Occipital lobe (tissue), 3 donors: ENCODE measurements at places on chromosomes 16 and 17. TPM values are rescaled to one million over a fixed set of nuclear protein-coding genes. Genes with fewer than 3 reads are reported as not detected.

FLYWCH1 gene
- 20.7 TPM for total RNA-seq

GRCh38 chr17:9298776-9299295 is 276.8 kb downstream of the STX8 start:
- no peak for DNase-seq

- DNase-seq: no peak
Measured at GRCh38 chr17:51947160-51947735, 211.3 kb downstream of the CA10 start.

- no peak for DNase-seq
Measured at GRCh38 chr16:25988084-25988483, 296.3 kb downstream of the HS3ST4 start.

KRT36 gene
- not detected for total RNA-seq

GRCh38 chr17:3692346-3692745 is 3.6 kb downstream of the P2RX5 start:
- DNase-seq: no peak

GRCh38 chr17:56499799-56500388 is 93.6 kb upstream of the NOG start:
- DNase-seq: no peak

- peak; percentile 81 for DNase-seq
Measured at GRCh38 chr17:1577182-1577581, 14.6 kb upstream of the PITPNA start.

PRSS21 gene
- not detected for total RNA-seq

DNA sequence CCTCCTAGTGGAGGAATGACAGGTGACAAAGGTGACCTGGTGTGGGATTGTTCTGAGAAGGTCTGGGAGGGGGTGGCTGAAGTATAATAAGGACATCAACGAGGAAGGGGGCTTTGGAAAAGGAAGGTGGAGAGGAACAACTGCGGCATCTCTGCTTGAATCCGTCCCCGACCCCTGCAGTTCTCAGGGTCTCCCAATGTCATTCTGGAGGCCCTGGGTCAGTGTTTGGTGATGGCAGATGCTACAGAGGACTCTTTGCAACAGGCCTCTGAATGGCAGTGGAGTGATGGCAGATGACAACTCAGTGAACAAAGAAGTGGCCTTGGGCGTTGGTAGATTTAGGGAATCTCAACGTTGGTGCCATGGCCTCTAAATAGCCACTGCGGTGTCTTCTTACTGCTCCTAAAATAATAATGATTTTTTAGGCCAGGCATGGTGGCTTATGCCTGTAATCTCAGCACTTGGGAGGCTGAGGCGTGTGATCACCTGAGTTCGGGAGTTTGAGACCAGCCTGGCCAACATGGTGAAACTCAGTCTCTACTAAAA is 1.3 kb downstream of the ENGASE start:
- DNase-seq: no peak

TNK1 gene
- total RNA-seq: 0.94 TPM

DNA sequence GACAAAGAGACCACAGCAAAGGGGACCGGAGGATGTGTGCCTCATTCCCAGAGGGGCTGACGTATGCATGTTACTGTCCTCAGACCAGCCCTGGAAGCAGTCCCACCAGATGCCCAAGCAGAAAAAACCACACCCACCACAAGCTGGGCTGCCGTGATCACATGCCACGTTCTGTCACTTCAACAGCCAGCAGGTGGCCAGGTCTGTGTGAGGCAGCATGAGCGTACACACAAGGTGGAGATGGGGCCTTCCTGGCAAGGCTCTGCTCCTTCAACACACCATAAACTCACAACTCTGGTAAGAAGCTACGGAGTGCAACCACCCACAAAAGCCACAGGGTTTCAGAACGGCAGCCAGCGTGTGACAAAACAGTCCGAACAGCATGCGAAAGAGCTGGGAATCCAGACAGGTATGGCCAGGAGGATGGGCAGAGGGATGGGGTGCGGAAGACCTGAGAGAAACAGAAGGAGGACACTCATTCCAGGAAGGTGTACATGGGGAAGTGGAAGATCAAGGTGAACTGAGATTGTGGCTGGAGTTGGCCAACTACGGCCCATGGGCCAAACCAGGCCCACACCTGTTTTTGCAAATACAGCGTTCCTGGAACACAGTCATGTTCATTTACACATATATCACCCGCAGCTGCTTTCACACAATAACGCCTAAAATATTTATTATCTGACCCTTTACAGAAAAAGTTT is 27.9 kb downstream of the MBTPS1 start:
- no peak for DNase-seq

GRAP gene
- 3.6 TPM for total RNA-seq

SULT1A3 gene
- total RNA-seq: 2.3 TPM

DNA sequence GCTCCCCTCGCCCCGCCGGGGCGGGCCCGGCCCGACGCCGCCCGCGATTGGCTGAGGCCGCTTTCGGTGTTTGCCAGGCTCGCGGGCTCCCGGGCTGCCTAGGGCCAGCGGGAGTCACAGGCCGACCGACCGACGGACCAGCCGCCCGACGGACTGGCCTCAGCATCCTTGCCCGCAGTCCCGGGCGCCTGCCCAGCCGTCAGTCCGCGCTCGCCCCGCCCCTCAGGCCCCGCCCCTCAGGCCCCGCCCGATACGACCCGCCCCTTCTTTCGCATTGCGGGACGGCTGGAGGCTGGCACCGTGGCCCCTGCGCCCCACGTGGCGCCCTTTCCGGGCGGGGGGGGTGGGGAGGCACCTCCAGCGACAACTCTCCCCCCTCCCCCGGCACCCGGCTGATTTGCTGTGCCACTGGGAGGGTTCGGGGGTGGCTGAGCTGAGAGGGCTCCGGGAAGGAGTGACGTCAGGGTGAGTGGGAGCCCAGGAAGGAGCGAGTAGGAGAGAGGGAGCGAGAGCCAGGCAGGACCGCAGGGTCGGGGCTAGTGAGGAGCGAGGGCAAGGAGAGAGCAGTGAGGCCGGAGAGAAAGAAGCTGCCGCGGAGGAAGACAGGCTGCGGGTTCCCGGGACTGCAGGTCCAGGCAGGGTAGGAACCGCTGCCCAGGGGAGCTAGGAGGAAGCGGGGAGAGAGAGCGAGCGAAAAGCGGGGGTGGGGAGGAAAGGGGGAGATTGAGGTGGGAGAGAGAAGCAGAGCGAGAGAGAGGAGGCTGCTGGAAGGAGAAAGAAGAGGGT is at the start of gene ASPHD1:
Gene ASPHD1 (plus strand): TSS at position 387 of the 786 bp plus-strand sequence. CDS start 484 bp downstream, outside the sequence.
- peak; percentile 94 for DNase-seq

DNA sequence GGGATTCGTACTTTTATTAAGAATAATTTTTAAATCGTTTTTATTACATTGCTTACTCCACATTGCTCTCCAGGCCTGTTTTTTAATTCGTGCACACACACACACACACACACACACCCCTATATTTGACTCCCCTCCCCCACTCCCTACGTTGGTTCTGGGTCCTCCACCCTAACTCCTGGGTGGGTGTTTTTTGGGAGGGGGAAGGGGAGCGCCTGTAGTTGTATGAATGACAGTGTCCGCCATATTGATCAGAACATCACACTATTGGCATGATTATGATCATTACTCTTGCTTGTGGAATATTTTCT is 1.3 kb downstream of the GNAO1 start:
- no peak for DNase-seq

DNA sequence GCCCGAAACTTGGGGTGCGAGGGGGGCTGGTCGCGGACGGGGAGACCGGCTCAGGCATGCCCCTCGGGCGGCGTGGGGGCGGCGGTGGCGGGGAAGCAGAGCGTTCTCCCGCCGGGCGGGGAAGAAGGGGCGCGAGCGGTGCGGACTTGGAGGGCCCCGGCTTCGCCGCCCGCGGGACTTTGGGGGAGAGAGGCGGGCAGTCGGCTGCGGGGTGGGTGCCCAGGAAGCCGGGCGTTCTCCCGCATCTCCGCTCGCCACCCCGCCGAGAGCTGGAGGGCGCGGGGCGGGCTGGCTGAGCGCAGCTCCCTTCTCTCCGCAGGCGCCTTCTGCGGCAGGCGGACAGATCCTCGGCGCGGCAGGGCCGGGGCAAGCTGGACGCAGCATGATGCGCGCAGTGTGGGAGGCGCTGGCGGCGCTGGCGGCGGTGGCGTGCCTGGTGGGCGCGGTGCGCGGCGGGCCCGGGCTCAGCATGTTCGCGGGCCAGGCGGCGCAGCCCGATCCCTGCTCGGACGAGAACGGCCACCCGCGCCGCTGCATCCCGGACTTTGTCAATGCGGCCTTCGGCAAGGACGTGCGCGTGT is 772 bp downstream of the NTN1 start:
- DNase-seq: no peak

GRCh38 chr17:1074886-1075605 is 78.1 kb downstream of the TIMM22 start:
- no peak for DNase-seq

KRT31 gene
- 0.47 TPM for total RNA-seq

HIC1 gene
- total RNA-seq: 3.1 TPM
